ENCODE measurements at places on chromosomes 1 and 21. TPM values are rescaled to one million over a fixed set of nuclear protein-coding genes. Genes with fewer than 3 reads are reported as not detected.
A peak's percentile ranks its signal among the peaks of the same experiment; 100 is the strongest.

DNA sequence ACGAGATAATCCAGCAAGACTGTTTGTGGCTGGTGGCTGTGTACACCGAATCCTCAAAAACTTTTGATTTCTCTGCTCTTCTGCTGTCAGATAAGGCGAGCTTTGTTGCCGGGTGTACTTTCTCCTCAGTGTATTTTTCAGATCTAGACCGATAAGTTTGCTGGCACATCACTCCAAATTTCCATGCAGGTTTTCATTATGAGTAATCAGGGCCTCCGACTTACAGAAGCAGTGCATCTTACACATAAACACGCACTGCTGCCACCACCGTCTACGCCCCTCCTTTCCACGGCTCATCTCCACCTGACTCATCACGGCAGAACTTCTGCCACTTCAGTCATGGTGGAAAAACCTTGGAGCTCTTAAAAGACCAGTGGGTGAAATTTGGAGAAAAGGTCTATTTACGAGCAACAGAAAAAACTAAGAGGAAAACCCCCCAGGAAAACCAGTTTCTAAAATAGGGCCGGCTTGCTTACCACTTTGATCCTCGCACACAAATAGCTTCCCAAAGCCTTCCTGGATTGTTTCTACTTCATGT, 7.7 kb downstream of the ZBTB21 start:
- DNase-seq: no peak
- H3K4me3 ChIP-seq: no peak overlapping the region
- no peak overlapping the region for H3K27ac ChIP-seq
- no peaks in the 10 kb centered on the region for H3K27me3 ChIP-seq
- peaks cover 33% of the 10 kb centered on the region for H3K36me3 ChIP-seq
- H3K4me1 ChIP-seq: peaks cover 4% of the 10 kb centered on the region

GRCh38 chr1:114088392-114089299, 65.0 kb downstream of the SYT6 start:
- H3K27ac ChIP-seq: no peak overlapping the region
- peaks cover 3% of the 10 kb centered on the region for H3K27me3 ChIP-seq
- H3K36me3 ChIP-seq: peaks cover 3% of the 10 kb centered on the region
- H3K4me1 ChIP-seq: peaks cover under 1% of the 10 kb centered on the region
- no peak overlapping the region for H3K4me3 ChIP-seq
- DNase-seq: no peak

GRCh38 chr1:72394457-72394856, 112.1 kb upstream of the NEGR1 start:
- H3K4me1 ChIP-seq: no peaks in the 10 kb centered on the region
- no peaks in the 10 kb centered on the region for H3K36me3 ChIP-seq
- peaks cover 10% of the 10 kb centered on the region for H3K27me3 ChIP-seq
- no peak overlapping the region for H3K4me3 ChIP-seq

DNA sequence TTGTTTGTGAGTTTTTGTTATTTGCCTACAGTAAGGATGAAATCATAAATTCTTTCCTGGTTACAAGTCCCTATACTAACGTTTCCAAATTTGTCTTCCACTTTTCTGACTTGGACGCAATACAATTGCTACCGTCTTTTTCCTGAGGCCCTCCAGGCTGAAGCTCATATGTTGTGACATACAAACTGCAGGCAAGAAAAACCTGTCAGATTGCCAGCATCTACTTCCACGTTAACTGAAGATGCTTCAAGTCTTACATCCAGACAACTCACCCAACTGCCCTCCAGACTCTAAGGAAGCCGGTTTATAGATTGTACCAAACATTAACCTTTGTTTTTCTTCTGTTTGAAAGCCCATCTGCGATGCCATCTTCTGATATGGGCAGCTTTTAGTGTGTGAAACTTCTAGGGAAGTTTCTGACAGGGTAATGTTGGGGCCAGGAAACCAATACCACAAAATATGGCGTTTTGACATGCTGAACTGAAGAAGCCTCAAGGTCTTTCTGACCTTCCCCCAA, 21.4 kb upstream of the RNF11 start:
- no peak for DNase-seq
- H3K4me1 ChIP-seq: no peaks in the 10 kb centered on the region
- H3K4me3 ChIP-seq: no peak overlapping the region
- no peaks in the 10 kb centered on the region for H3K27me3 ChIP-seq

DNA sequence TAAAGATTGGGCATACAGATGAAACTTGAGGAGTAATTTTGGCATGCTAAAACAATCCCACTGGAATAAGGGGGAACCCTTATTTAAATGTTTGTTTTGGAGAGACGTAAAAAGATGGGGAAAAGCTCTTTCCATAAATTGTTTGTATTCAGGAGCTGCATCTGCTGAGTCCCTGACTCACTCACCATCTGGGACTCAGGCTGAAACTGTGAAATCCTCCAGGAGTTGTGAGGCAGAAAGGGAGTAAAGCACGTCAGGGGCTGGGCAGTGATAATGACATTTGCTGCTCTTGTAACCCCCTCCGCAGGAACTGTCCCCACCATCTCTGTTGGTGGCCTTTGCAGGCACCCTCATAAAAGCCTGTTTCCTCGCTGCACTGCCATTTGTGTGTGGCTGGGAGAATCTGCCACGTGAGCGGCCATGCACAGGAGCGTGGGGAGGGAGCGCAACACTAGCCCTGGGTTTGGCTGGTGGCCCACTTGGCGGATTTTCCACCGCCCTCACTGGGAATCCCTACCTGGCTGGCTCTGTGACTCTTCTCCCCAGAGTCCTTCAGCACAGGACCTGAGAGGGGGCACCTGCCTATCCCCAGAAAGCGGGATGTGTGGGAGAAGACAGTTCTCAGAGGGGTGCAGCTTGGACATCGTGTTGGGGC, 45.3 kb downstream of the ZSCAN20 start:
- H3K27me3 ChIP-seq: peaks cover 2% of the 10 kb centered on the region
- H3K36me3 ChIP-seq: no peaks in the 10 kb centered on the region
- DNase-seq: no peak
- no peak overlapping the region for H3K27ac ChIP-seq

- H3K36me3 ChIP-seq: no peaks in the 10 kb centered on the region
- peak overlapping the region; percentile 83 for H3K4me3 ChIP-seq
- no peak for DNase-seq
- peaks cover 22% of the 10 kb centered on the region for H3K4me1 ChIP-seq
- peaks cover 8% of the 10 kb centered on the region for H3K27me3 ChIP-seq
These were observed 1.2 kb downstream of the TPRG1L start for GRCh38 chr1:3626025-3626424.

DNA sequence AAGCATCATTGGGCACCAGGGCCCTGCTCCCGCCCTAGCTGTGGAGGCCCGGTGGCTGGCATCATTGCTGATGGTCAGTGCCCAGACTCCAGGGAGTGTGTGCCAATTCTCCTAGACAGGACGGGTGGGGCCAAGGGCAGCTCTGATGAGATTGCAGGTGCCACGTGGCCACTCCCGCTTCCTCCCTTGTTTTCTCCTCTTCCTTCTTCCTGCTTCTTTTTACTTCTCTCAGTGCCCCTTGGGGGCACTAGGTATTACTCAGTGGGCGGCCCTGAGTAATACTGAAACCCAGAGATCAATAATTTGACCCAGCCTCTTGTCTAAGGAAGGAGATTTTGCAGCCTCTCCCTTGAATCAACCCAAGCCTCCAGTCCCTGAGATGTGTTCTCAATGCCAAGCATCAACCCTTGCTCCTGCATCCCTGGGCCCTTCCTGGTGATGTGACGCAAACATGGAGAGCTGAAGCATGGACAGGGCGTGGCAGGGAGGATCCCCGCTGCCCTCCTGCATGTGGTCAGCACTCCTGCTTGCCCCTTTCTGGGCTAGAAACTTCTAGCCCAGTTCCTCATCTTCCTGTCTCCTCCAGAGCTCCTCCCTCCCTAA, 32.4 kb downstream of the CDK18 start:
- no peak overlapping the region for H3K4me3 ChIP-seq
- H3K36me3 ChIP-seq: no peaks in the 10 kb centered on the region
- H3K27ac ChIP-seq: no peak overlapping the region
- H3K27me3 ChIP-seq: peaks cover 23% of the 10 kb centered on the region
- H3K4me1 ChIP-seq: no peaks in the 10 kb centered on the region
- no peak for DNase-seq

DNA sequence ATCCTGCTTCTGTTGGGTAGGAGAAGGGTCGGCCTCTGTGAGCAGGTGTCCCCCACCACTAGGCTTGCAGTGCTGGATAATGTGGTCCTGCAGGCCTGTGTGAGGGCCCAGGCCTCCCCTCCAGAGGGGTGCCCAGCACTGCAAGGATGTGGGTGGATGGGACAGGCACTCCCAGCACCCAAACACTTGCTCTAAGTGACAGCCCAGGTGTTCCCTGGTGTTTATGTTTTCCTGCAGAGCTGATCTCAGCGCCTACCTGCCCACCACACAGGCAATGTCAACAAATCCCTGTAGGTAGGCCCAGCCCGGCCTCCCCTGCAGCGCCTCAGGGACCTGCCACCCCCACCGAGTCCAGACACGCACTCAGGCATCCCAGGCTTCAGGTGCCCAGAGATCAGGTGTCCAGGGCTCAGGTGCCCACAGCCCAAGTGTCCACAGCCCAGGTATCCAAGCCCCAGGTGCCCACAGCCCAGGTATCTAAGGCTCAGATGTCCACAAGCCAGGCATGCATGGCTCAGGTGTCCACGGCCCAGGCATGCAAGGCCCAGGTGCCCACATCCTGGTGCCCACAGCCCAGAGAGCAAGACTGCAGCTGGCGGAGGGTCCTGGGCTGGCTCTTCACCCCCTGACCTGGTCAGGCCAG, 59.2 kb downstream of the WNT9A start:
- no peak overlapping the region for H3K4me3 ChIP-seq
- H3K27ac ChIP-seq: no peak overlapping the region
- no peaks in the 10 kb centered on the region for H3K27me3 ChIP-seq
- no peak for DNase-seq

DNA sequence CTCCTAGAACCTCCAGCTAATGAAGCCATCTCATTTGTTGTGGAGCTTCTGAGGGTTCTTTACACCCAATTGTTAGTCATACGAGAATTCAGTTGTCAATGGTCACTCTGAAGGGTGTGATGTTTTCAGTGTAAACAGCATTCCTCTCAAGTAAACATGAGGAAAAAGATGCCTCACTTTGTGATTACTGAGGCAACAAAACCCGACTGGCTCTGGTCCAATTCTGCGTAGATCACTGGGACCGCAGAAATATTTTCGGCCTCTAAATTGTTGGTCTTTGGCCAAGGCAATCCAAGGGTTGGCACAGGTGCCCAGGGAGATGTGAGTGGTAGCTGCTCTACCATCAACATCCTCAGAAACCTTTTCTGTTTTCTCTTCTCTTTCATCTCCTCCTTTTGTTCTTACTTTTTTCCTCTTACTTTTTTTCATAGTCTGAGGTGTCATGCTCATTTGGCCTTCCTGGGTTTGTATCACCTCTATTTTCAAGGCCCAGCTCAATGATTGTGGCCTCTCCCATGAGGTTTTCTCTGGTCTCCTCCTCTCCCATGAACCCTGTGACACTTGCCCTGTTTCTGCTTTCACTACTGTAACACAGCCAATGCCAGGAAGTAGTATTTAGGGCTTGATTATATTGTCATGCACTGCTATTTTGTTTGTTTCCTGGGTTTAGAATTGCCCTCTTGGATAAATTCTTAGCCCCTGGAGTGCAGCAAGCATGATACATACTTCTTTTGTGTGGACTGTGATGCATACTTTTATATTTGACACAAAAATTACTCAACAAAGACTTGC, 221.9 kb downstream of the TNR start:
- no peaks in the 10 kb centered on the region for H3K27me3 ChIP-seq
- DNase-seq: no peak
- no peak overlapping the region for H3K4me3 ChIP-seq
- H3K27ac ChIP-seq: no peak overlapping the region
- H3K36me3 ChIP-seq: no peaks in the 10 kb centered on the region

- H3K27me3 ChIP-seq: no peaks in the 10 kb centered on the region
- H3K36me3 ChIP-seq: peaks cover 7% of the 10 kb centered on the region
- peak overlapping the region; percentile 47 for H3K4me3 ChIP-seq
- H3K27ac ChIP-seq: peak overlapping the region; percentile 97
- H3K4me1 ChIP-seq: peaks cover 78% of the 10 kb centered on the region
These were observed 55.0 kb upstream of the ZNF326 start for GRCh38 chr1:89939693-89940438.

- no peak overlapping the region for H3K27ac ChIP-seq
- H3K36me3 ChIP-seq: no peaks in the 10 kb centered on the region
- peaks cover 11% of the 10 kb centered on the region for H3K4me1 ChIP-seq
- no peak overlapping the region for H3K4me3 ChIP-seq
- no peak for DNase-seq
- H3K27me3 ChIP-seq: no peaks in the 10 kb centered on the region
These were observed 531.2 kb downstream of the KIF26B start for GRCh38 chr1:245686006-245686405.

- no peak overlapping the region for H3K4me3 ChIP-seq
- peaks cover 29% of the 10 kb centered on the region for H3K27me3 ChIP-seq
- no peak for DNase-seq
- no peak overlapping the region for H3K27ac ChIP-seq
- H3K36me3 ChIP-seq: no peaks in the 10 kb centered on the region
These were observed 33.6 kb upstream of the GNPAT start for GRCh38 chr1:231207437-231207836.

GRCh38 chr1:233704170-233704897, 90.4 kb downstream of the KCNK1 start:
- H3K27ac ChIP-seq: no peak overlapping the region
- H3K27me3 ChIP-seq: no peaks in the 10 kb centered on the region
- H3K4me3 ChIP-seq: no peak overlapping the region
- peaks cover 16% of the 10 kb centered on the region for H3K4me1 ChIP-seq

GRCh38 chr1:41864471-41865040, 54.2 kb downstream of the HIVEP3 start:
- no peak overlapping the region for H3K4me3 ChIP-seq
- H3K4me1 ChIP-seq: peaks cover 34% of the 10 kb centered on the region
- H3K27me3 ChIP-seq: peaks cover 5% of the 10 kb centered on the region

- no peaks in the 10 kb centered on the region for H3K4me1 ChIP-seq
- no peak for DNase-seq
- no peak overlapping the region for H3K4me3 ChIP-seq
These were observed 28.8 kb upstream of the CCSAP start for GRCh38 chr1:229371624-229372023.

GRCh38 chr1:13763991-13764390, 64.0 kb downstream of the PRDM2 start:
- no peaks in the 10 kb centered on the region for H3K27me3 ChIP-seq
- peaks cover 53% of the 10 kb centered on the region for H3K4me1 ChIP-seq
- peak overlapping the region; percentile 27 for H3K27ac ChIP-seq
- no peak for DNase-seq
- H3K36me3 ChIP-seq: peaks cover 4% of the 10 kb centered on the region
- no peak overlapping the region for H3K4me3 ChIP-seq

GRCh38 chr21:15084668-15085067, 19.9 kb upstream of the NRIP1 start:
- no peaks in the 10 kb centered on the region for H3K36me3 ChIP-seq
- no peak overlapping the region for H3K4me3 ChIP-seq
- no peak overlapping the region for H3K27ac ChIP-seq
- peaks cover 10% of the 10 kb centered on the region for H3K4me1 ChIP-seq

GRCh38 chr1:69221524-69221923, 346.2 kb upstream of the LRRC7 start:
- no peaks in the 10 kb centered on the region for H3K4me1 ChIP-seq
- H3K27me3 ChIP-seq: no peaks in the 10 kb centered on the region
- no peak overlapping the region for H3K4me3 ChIP-seq

Gene UMODL1
- not detected for total RNA-seq

Gene KRTAP13-4
- not detected for total RNA-seq

Gene GBP7
- total RNA-seq: not detected

Gene PFDN2
- total RNA-seq: 99.5 TPM

Gene RBP7
- not detected for total RNA-seq

Gene ITGB2
- 0.89 TPM for total RNA-seq

Gene LCE5A
- not detected for total RNA-seq

Data from neural crest cell (in vitro differentiated cells).